ENCODE measurements at places on chromosomes 7 and 10. TPM values are rescaled to one million over a fixed set of nuclear protein-coding genes. Genes with fewer than 3 reads are reported as not detected.

The TRIM56 gene
- polyA plus RNA-seq: 8.8 TPM

The TMEM236 gene
- not detected for polyA plus RNA-seq

The NAT16 gene
- not detected for polyA plus RNA-seq

The TMEM26 gene
- polyA plus RNA-seq: 0.04 TPM

The CUBN gene
- polyA plus RNA-seq: 0.41 TPM

The AKR1D1 gene
- polyA plus RNA-seq: not detected
